SK-N-DZ (cell line): ENCODE measurements at places on chromosomes 7 and 10.

- no peak for DNase-seq
Observed at GRCh38 chr10:45420453-45421192, 46.6 kb downstream of the ALOX5 start.

DNA sequence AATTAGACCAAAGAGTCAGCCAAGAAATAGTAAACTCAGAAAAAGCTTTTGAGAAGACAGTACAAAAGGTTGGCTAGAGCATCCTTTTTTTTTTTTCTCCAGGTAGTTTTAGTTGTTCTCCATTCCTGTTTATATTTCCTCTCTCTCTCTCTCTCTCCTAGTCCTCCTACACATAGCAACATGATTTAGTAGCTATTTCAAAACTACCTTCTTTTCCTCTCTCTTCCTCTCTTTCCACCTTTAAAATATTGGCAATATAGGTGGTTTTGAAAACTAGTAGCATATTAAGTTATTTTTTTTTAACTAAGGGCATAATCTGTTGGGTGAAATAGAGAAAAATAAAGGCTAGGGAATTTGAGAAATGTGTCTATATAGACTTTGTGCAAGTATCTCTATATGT, 5.0 kb downstream of the SKIDA1 start:
- no peak for DNase-seq

- no peak for DNase-seq
Observed at GRCh38 chr7:100829150-100829716, 1.9 kb upstream of the EPHB4 start.

- no peak for DNase-seq
Observed at GRCh38 chr10:102627736-102628293, 16.5 kb upstream of the TRIM8 start.

GRCh38 chr7:41918597-41918996, 215.7 kb upstream of the INHBA start:
- no peak for DNase-seq

DNA sequence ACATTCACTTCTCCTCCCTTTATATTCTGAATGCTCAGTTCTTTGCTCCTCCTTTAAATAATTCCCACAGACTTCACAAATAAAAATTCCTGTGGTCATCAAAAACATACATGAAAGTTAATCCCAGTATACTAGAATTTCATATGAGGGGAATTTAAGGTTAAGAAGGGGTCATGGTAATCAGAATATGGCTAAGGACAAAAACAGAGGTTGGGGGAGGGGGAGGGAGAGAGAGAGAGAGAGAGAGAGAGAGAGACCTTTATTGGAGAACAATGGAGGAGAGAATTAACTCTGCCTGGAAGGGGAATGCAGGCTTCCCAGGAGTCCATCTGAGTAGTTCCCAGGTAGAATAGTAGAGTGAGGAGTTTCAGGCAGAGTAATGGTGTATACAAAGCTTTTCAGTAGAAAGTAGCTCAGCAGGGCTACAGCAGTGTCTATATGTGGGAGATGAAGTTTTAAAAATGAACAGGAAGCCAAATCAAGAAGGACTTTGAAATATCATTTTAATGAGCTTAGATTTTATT, 5.2 kb upstream of the CUBN start:
- no peak for DNase-seq

- no peak for DNase-seq
Observed at GRCh38 chr7:45574416-45574668, 174 bp downstream of the ADCY1 start.

DNA sequence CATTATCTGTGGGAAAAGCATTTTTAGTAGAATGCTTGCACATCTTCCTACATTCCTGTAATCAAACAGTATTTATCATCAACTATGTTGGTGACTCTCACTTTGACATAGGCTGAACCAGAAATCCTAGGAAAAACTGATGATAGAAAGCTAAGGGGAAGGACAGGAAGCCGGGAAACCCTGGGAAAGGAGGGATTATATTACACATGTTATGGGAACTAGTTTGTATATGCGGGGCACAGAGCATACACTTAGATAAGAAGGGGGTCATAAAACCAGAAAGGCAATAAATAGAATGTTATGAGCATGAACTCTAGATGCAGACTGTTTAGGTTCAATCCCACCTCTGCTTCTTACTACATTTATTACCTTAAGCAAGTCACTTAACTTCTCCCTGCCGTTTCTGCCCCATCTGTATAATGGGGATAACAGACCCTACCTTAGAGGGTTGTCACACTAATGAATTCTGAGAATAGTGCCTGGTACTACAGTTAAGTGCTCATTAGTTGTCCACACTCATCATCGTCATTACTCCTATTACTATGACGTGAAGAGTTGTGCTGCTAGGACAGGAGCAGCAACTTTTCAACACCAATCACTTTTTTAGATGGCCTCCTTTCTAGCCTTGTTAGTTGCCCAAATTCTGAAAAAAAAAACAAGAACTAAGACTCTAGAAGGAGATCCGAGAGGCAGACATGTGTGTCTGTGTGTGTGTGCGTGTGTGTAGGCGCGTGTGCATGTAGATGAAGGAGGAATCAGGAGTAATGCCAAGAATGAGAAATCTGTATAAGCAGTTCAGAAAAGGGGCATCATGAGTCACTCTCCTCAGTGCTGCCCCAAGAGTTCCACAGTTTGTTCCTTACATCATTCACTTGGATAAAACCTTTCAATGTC, 52.2 kb downstream of the KMT2C start:
- no peak for DNase-seq

DNA sequence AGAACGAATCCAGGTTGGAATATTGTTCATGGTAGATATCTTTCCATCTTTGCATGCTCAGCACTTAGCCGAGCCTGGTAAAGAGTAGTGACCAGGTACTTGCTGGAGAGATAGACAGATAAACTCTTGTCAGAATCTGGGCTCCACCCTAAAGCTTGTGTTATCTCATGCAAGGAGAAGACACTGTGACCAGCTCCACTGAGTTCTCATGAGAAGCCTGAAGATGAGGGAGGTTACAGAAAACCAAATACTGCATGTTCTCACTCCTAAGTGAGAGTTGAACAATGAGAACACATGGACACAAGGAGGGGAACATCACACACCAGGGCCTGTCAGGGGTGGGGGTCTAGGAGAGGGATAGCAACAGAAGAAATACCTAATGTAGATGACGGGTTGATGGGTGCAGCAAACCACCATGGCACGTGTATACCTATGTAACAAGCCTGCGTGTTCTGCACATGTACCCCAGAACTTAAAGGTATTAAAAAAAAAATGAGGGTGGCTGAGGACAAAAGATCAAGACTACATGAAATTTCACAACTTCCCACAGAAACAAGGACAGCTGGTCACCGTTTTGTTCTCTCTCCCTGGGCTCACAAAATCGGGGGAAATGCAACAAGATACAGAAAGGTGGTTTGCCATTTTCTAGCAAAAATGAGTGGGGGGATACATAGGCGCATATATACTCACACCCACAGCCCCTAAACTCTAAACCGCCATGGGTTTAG, 17.4 kb downstream of the DLG5 start:
- no peak for DNase-seq

DNA sequence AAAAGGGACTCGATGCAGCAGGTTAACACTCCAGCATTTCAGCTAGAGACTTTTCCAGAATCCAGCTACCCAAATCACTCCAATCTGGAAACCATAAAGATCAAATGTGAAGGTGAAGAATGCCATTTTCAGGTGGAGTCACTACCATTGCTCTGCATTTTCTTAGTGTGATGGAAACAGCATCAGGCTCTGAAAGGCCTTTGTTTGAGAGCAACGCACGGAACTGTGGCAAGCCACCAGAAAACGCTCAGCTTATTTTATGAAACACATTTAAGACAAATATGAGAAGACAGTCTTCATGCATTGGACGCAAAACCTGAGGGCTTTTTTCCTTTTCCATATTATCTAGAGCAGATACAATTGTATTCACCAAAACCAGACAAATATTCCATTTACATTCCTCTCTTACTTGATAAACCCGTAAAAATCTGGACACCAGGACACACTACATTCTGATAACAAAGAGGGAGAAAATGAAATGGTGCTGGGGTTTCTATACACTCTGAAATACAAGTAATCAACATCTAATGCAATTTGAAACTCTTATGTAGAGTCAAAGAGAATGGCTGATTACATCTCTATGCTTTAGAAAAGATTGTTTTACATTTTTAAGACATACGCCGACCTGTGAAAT, 99.1 kb downstream of the NRP1 start:
- no peak for DNase-seq

DNA sequence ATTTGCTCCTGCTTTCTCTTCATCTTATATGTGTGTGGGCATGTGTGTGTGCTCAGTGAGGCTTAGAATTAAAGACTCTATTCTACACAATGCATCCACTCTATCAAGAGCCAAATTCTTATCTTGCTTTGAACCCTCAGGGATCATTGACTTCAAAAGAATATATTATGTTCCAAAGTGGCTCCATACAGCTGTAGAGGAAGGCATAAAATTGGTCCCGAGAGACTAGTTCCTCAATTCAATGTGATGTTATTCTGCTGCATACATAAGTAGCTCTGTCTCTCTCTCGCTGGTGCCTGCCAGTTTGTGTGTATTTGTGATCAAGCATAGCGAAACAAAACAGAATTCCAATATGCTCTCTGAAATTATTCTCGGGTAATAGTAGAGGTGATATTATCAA, 997.9 kb upstream of the POT1 start:
- DNase-seq = peak; percentile 12

GRCh38 chr10:91127341-91128082, 93.0 kb upstream of the PCGF5 start:
- DNase-seq = no peak

DNA sequence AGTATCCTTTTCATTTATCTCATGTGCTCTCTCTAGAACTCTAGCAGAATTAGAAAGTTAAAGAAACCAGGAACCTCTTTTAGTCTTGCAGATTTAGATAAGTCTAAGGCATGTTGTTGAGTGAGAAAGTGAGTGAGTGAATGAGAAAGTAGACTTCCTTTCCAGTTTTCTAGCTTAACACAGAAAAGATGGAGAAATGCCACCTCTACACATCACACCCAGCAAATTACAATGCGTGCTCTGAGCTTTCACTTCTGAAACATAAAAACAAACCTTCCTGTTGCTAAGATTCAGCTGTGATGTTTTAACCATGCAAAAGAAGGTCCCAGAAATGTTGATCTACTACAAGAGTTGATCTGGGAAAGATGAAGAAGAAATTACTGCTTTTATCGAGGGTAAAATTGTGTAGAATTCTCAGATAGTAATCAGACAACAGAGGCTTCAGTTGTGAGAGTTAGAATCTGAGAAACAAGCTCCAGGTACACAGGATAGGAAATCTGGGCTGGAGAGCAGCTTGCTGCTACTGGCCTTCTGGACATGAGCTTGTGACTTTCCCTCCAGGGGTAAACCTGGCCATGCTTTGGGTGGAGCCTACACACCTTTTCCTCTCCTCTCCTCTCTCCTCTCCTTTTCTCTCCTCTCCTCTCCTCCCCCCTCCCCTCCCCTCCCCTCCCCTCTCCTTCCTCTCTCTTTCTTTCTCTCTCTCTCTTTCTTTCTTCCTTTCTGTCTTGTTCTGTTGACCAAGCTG, 4.6 kb downstream of the CYP3A5 start:
- DNase-seq = no peak

DNA sequence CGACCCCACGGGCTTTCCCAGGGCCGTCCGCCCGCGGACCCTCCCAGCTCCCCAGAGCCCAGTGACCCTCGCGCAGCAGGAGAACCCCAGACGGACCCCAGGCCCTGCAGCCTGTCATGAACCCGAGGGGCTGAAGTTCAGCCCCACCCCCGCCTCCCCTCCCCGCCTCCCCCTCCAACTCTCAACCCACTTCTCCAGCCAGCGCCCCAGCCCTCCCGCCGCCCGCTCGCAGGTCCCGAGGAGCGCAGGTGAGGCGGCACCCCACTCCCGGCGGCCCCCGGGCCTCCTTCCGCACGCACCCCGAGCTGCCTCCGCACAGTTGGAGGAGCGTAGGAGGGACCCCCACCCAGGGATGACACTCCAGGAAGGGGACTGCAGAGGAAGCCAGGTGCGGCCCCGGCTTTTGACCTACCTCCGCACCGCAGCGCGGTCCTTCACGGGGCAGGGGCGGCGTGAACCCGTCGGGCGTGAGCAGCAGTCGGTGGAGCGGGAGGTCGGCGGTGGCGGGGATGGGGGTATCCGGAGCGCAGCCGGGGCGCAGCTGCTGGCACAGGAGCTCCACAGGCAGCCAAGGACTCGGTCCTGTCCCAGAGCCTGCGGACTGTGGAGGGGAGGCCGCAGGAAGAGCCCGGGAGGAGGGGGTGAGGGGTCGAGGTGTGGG, at the start of gene TMEM176A:
Gene TMEM176A, plus strand, starts transcription at position 189 of the 661 bp plus-strand sequence. CDS start 782 bp downstream, outside the sequence.
- no peak for DNase-seq

DNA sequence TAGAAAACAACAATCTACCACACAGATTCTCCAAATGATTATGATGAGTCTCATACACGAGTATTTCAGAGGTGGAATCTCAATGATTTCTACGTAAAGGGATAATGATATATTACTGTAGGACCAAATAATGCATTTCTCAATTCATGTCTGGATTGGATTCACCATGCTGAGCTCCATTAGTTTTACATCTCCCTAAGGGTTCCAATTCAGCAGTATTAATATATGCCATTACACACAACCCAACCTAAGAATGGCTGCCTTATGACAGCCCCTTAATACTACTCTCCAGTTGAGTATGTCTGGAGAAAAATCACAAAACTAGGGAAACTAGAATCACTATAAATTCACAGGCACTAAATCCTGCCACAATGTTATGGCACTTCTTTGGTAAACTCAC, 234.3 kb upstream of the PLXNA4 start:
- DNase-seq = no peak

- DNase-seq = no peak
Observed at GRCh38 chr7:91165006-91165845, 99.0 kb upstream of the FZD1 start.

DNA sequence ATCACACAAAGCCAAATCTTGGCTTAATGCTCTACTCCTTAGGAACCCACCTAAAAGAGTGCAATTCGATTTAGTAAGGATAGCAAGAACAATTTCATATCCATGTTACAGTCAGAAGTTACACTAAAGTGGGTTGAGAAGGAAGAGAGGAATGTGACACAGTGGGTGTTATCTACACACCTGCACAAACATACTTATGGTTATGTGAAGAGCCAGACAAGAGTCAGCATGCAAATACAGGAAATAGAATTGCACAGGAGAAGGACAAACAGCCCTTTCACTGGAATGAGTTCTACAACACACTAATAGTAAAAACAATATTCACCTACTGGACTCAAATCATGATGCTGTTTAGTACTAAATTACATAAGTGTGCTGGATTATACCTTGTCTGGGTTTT, 262.8 kb downstream of the DGKB start:
- DNase-seq = no peak
